ENCODE measurements at places on chromosomes 1 and 21.

DNA sequence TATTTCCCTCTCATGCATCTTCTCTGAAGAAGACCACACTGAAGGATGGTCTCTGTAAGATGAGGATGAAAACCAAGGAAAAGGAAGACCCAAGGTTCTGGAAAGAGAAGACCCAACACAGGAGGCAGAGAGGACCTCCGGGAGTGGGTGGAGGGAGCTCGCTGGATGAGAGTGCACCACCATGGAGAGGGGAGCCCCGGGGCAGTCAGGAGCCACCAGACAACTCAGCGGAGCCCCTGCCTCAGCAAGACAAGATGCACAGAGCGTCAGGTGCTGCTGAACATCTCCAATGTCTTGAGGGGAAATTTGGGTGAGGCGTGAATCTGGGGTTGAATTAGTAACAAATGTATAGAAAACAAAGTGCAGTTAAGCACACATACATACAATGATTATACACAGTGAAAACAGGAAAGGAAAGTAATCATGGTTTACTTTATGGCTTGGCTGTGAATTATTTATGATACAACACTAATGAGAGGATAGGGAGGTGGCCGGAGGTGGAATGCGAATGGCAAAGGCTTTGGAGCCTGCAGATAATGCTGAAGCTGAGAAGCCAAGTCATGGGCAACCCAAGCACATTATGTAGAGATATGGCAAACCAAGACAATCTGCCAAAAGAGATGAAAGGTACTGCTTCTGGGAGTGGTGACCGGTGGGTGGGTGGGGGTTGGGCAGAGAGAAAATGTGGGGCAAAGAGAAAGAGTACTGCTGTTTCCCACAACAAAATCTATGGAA lies 80.4 kb upstream of the EDN2 start:
- no peak for DNase-seq

DNA sequence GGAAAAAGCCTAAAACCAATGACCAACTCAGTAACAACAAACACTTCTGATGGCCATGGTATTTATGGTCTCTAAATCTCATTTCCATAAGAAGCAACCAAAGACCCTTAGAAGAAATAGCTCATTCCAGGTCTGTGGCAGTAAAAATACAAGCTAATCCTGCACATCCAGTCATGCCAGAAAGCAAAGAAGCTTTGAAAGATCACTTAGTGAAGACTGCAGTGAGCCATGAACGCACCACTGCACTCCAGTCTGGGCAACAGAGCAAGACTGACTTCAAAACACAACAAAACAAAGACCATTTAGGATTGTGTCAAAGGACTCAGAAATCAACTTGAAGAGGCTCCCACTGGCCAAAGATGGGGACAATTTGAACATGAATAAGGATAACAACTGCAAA lies 18.4 kb upstream of the ELK4 start:
- DNase-seq: no peak

DNA sequence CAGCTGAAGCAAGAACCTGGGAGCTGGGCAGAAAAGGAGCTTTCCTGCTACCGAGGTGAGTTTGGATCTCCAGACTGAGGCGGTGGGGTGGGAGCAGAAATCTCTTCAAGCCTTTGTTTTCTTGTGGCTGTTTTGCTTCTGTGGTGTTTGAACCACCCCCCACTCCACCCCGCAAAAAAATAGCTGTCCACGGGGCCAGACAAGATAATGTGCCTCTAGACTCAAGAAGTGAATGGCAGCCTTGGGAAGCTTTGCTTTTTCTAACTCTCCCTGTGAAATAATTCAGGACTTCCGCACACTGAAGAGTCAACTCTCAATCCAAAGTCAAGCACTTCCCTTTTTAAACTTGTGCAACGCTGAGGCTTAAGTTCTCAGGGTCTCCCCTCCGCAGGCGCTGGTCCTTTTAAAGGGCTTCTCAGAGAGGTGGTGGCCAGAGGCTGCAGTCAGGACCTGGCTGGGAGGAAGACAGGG lies 159.6 kb upstream of the COA6 start:
- DNase-seq: no peak

DNA sequence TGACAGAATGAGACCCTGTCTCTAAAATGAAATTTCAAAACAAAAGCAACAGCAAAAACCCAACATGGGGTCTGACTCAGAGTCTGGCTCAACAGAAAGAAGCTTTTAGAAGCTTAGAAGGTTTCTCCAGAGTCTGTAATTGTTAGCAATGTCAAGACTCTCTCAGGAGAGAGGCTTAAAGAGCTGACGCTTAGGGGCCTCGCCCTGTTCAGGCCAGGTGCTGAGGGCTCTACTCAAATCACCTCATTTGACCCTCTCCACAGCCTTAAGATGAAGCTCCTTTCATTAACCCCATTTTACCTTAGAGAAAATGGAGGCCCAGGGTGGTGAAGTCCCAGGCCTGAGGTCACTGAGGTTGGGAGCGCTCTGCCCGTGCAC lies 5.3 kb upstream of the KIF17 start:
- no peak for DNase-seq

- DNase-seq: no peak
Measured at GRCh38 chr1:184826001-184826400, 71.3 kb upstream of the EDEM3 start.

DNA sequence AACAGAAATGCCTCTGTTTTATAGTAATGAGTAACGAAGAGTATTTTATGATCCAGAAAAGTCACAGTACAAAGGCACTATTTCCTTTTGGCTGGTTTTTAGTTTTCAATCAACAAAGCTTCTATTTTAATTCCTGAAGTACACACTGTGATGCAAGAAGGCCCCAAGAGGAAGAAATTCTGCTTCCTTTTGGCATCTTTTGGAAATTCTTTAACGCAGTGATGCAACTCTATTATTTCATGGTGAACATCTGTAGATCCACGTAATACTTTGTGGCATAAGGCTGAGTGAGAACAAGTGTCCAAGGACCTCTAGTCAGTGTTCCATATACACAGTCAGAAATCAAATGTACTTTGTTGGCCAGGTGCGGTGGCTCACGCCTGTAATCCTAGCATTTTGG lies 137.5 kb downstream of the TGFB2 start:
- no peak for DNase-seq

GRCh38 chr1:235336903-235337302 lies 8.5 kb downstream of the GGPS1 start:
- no peak for DNase-seq

GRCh38 chr1:33501309-33501708 lies 28.9 kb downstream of the ZSCAN20 start:
- DNase-seq: no peak

DNA sequence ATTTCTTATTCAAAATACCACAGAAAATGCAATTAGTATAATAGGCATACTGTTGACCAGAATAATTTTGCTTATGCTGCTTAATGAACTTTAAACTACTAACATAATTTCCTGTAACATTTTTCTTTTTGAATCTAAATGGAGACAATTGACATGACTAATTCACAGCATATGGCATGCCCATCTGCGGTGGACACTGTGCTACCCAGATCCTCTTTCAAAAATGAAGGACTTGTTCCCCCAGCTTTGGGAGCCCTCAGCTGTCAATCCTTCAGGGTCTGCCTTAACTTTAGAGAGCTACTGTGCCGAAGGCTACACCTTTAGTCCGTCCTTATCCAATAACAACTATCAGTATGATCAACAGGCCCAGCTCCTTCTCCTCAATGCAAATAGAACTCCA lies 789.0 kb downstream of the PLA2G4A start:
- no peak for DNase-seq

Data from stimulated activated CD8-positive, alpha-beta memory T cell treated with anti-CD3 and anti-CD28 coated beads, Interleukin-2, amount 100 ng/mL, for 1 hour (primary cell).